ENCODE measurements at places on chromosomes 11 and 22.

DNA sequence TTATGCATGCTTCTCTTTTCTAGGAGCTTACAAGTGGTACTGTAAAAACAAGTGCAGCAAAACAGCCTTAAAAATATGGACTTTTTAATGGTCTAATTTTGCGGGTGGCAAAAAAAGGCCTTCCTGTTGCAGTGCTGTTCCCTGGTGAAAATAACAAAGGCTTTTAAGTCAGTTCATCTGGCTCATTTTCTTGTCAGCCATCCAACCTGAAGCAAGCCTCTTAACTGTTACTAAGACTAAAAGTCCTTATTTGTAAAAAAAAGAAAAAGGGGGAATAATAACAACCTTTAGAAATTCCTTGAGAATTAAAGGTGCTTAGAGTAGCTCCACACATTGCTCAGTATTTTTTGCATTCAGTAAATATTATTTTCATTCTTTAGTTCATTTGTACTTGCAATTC lies 200.5 kb upstream of the CHORDC1 start:
- DNase-seq: no peak

DNA sequence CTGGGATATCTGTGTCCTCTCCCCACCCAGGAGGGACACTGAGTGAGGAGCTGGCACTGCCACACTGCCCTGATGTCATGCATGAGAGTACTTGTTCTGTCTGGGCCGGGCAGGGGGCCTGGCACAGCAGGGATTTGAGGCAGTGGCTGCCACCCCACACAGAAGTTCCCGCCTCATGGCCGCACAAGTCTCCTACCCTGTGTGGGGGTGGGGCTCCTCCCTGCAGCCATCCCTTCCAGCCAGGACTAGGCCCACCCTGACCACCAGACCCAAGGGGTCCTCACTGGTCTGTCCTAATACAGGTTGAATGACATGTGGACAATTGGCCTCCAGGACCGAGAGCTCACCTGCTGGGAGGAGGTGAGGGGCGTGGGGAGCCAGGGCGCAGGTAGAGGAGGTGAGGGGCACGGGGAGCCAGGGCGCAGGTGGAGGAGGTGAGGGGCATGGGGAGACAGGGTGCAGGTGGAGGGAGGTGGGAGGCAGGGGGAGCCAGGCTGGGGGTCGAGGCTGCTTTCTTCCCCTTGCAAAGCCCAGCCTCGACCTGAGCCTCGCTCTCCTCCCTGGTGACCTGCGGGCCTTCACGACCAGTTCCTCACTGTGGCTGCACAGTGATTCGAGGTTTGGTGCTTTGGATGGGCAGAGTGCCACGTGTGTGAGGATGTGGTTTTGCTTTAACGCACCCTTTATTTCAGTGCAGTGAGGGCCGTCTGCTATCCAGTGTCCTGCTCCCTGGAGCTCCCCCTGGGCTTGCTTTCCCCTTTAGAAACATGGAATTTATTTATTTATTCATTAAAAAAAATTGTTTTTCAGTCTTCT lies 7.4 kb downstream of the LZTR1 start:
- DNase-seq: no peak

- DNase-seq: peak; percentile 43
Measured at GRCh38 chr11:82899186-82899820, 927 bp downstream of the PRCP start.

- DNase-seq: no peak
Measured at GRCh38 chr11:86940122-86940777, 14.9 kb downstream of the FZD4 start.

DNA sequence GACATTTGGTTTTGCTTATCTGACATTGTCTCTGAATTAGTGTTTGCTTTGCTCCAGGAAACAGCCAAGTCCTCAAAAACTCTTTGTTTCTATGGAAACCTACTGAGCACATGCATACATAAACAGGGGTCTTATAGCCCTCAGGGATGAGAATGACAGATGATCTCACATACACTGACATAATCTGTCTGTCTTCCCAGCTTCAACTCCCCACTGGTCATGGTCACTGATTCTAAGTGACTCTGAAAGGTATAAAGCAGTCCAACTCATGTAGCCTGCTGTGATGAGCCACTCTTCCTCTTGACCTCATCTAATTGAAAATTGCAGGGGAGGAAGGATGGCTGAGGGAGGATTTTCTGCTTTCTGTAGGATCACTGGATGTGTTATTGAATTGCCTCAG lies 12.6 kb downstream of the ZNF143 start:
- no peak for DNase-seq

DNA sequence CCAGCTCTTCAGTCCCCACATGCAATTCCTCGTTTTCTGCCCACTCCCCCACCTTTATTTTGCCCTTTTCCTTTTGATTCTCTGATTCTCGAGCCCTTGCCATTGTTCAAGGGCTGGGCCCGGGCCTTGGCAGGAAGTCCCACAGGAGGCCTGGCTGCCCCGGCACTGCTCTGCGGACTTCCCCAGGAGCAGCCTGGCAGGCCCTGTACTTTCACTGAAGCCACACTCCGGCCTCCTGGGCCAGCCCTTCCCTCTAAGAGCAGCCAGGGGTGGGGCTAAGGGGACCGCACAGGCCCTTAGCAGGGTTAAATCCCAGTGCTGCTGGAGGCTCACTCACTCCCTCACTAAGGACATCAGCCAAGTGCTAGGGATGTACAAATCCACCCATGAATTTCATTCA lies 4.1 kb downstream of the LRRC32 start:
- DNase-seq: no peak

DNA sequence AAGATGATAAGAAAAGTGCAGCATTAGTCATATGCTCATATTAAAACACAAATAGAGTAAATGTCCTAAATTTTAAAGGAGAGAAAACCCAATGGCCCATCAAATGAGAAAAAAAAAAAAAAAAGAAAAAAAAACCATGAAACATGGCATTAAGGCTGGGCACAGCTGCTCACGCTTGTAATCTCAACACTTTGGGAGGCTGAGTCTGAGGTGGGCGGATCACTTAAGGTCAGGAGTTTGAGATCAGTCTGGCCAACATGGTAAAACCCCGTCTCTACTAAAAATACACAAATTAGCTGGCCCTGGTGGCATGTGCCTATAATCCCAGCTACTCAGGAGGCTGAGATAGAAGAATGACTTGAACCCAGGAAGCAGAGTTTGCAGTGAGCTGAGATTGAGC lies 515.5 kb upstream of the ANO3 start:
- no peak for DNase-seq

DNA sequence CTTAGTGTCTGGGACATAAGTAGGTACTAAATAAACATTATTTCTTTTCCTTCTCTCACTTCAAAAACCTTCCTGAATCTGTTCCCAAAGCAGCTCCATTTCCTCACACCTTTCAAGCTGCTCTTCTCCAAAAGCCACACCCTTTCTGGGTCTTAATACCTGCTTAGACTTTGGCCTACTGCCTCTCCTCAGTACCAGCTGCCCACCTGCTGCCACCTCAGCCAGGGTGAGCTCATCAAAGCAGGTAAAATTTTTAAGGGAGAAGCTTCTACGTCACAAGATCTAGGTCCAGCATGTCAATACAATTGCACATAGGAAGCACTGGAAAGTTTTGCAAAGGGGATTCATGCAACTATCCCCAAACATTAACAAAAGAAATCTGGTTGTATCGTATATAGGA lies 108.4 kb downstream of the RPL27A start:
- DNase-seq: no peak

DNA sequence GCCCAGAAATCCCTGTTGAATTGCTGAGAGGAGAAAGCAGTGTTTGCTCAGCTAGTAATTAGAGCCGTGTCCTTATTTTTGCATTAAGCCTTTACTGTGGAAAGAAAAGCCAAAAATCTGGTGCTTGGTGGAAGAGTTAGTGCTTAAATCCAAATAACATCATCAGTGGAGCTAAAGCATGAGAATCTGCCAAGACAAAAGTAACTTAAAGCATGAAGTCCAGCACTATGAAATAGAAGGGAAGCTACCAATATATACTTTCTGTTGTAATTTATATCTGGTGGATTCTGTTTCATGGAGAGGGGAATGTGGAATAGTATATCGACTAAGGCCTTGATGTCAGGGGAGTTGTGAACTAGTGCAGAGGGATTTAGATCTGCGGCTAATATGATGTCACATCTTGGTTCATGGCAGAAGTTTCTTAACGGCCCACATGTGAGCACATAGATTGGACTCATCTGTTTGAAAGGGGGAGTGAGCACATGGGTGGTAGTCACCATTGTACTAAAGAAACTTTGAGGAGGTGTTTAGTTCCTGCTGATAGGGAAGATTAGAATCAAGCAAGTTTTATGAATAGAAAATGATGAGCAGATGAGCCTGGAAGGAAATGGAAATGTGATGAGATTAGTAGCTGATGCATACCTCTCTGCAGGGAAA lies 224.4 kb upstream of the MTNR1B start:
- no peak for DNase-seq

GRCh38 chr22:50414476-50415248 lies 60.2 kb downstream of the SBF1 start:
- DNase-seq: no peak

Measured in CD4-positive, alpha-beta T cell treated with Interleukin-21 for 1 hour (primary cell).